Amygdala (tissue), 56 donors: ENCODE measurements at places on chromosomes 13 and 19.

DNA sequence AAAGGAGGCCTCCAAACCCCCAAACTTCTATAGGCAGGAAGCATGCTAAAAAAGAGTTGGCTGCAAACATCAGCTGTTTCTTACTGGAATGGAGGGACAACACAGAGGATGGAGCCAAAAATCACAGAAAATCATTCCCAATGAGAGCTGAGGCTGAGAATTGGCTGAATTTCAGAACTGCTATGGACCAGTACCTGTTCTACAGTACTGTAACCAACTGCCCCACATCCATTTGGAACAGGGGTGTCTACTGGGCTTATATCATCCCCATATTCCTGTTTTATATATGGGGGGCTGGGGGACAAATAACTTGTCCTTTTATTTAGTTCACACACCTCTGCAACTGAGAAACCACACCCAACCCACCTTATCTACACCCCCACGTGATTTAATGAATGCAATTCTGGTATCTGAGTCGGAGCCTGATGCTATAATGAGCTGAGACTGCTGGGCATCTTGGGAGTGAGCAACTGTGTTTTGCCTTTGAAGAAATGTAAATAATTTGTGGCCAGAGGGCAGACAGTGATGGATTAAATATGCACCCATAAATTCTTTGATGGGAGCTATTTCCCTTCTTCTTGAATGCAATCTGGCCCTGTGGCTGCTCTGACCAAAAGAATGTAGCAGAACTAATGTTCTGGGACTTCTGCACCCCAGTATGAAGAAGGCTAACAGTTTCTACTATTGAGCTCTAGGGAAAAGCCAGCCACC is 82.6 kb downstream of the TBC1D4 start:
- DNase-seq: no peak

GRCh38 chr13:37069597-37070103 is 10.2 kb upstream of the SUPT20H start:
- no peak for DNase-seq

- DNase-seq: no peak
Measured at GRCh38 chr19:44005973-44006372, 3.2 kb downstream of the ZNF230 start.

- no peak for DNase-seq
Measured at GRCh38 chr13:41658057-41658661, 200.8 kb downstream of the RGCC start.

GRCh38 chr13:112964971-112965492 is 4.0 kb upstream of the MCF2L start:
- DNase-seq: no peak

- DNase-seq: no peak
Measured at GRCh38 chr13:94431987-94432386, 47.5 kb downstream of the DCT start.

GRCh38 chr19:28558783-28559182 is 654.2 kb downstream of the UQCRFS1 start:
- DNase-seq: no peak
